ENCODE measurements at places on chromosomes 3 and 15.

DNA sequence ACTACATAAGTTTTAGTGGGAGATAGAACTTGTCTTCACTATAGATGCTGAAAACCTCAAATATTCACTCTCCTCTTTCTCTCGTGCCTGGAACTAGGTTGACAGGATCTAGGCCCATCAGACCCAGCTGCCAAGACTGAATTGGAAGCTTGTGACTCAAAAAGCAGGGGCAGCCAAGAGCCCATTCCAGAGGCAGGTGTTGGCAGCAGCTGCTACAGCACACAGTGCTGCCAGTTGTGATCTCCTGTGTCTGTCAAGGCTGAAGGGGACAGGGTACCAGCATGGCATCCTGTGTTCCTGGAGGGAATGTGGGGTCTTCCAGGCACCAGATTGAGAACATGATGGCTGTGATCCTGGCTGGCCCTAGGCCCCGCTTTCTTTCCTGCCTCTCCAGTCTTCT lies 92.5 kb upstream of the MB21D2 start:
- DNase-seq, result no peak

- DNase-seq, result no peak
Measured at GRCh38 chr3:67458896-67459530, 195.4 kb downstream of the SUCLG2 start.

- DNase-seq, result no peak
Measured at GRCh38 chr3:129213238-129213637, 29.5 kb upstream of the CNBP start.

DNA sequence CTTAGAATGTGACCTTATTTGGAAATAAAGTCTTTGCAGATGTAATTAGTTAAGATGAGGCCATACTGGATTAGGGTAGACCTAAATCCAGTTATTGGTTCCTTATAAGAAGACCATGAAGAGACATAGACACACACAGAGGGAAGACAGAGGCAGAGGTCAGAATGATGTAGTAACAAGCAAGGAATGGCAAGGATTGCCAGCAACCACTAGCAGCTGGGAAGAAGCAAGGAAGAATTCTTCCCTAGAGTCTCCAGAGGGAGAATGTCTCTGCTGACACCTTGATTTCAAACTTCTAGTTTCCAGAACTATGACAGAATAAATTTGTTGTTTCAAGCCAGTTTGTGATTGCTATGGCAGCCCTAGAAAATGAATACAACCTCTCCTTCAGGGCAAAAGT lies 116.7 kb downstream of the WDR76 start:
- DNase-seq, result no peak

DNA sequence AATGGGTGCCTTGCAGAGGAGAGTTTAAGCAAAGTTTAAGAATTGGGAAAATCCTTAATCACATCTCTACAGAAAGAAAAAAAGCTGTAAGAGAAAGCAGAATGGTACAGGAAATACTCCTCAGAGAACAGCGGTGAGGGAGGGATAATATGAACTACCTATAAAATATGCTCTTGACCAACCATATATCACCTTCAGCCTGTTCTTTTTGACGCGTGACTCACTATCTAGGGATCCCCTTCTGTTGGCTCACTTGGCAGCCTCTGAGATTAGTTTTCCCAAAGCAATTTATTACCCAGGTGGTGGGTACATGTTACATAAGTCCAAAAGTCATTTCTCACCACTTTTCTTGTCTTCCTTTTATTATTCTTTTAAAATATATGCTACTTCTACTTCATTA lies 97.7 kb downstream of the CNTN6 start:
- no peak for DNase-seq

GRCh38 chr3:10357095-10357494 lies 36.2 kb upstream of the SEC13 start:
- DNase-seq, result no peak

GRCh38 chr15:99123713-99124451 lies 19.0 kb downstream of the SYNM start:
- no peak for DNase-seq

GRCh38 chr3:180409170-180409569 lies 192.8 kb upstream of the TTC14 start:
- no peak for DNase-seq

DNA sequence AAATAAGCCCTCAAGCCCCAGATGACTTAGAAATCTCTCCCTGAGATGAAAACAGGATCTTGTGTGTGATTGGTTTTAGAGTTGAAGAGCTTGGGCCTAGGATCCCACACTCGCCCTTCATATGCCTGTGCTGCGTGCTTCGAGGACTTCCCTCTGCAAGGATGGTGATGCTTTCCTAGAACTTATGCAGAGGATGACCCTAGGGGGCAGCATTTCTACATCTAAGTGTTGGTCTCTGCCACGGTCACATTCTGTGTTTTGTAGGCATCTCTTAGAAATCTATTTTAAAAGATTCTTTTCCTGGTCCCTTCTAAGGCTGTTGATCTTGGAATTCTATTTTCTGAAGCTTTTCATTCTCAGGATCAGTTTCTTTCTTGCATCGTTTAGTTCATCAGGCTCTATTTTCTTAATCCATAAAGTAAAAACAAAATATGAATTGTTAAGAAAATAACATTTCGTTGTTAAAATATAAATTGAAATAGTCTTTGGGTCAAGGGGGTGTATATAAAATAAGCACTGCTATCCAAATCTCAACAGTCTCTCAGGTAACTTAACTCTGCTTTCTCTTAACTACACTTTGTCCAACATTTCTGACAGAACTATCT lies 45.7 kb downstream of the WDR76 start:
- peak; percentile 50 for DNase-seq

DNA sequence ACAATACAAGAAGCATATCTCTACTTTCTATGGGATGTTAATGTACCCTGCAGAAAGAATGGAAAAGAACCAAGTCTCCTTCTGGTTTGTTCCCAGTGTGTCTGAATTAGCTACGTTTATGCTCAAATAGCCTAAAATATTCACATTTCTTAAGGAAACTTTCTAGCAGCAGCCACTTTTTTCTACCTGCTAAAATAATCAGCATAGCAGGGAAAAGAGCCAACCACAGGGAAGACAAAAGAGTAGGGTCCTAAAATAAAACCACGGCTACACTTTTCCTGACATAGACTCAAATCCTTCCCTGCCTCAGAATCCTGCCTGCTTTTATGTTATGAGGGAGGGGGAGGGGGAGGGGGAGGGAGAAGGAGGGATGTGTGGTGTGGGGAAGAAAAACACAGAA lies 136.7 kb downstream of the GBE1 start:
- no peak for DNase-seq

DNA sequence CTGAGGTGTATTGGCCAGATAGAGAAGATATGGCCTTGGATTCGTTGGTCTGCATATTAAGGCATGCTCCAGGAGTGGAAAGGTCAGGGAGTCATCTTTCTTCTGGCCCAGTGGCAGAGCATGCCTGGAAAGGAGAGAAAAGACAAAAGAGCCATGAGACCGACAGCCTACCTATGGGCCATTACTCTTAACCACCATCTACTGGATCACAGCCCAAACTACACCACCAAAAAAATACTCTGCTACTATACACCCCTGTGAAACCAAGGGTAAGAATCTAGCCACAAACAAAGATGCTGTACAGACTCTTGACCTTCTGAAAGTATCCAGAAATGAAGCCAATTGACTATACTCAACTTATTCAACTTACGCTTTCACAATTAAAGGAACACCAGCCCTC lies 96.1 kb upstream of the PLSCR5 start:
- DNase-seq, result no peak

DNA sequence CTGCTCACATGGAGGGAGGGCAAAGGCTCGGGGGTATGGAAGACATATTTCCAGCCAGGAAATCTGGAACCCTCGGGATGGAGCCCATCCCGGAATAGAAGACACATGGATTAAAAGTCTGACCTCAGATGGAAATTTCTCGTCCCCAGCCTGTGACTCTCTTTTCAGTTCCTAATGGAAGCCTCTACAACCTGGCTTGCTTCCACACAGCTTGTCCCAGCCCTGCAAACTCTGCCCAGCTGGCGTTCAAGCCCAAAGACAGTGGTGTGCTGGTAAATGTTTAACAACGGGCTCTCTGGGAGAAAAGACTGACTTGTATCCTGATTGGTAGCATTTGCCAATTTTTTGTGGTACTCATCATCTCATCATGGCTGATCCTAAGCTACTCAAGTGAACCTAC lies 35.6 kb upstream of the TLE3 start:
- no peak for DNase-seq

DNA sequence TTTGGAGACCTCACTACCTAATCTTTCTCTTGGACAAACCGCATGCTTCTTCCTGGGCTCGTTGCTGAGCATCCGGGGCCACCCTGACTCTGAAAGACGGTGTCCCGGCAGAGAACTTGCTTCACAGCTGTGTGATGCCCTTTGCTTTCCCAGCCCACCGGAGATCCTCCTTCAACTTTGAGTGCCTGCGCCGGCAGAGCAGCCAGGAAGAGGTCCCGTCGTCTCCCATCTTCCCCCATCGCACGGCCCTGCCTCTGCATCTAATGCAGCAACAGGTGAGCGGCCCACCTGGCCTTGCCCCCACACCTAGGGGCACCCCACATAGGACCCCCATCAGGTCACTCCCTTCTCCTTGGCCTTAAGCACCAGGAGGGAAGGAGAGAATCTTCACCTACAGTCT lies 37.7 kb downstream of the CHDH start:
- DNase-seq, result no peak

GRCh38 chr15:51390241-51390965 lies 48.9 kb downstream of the GLDN start:
- no peak for DNase-seq

- DNase-seq, result no peak
Measured at GRCh38 chr3:53260286-53260785, 4.5 kb upstream of the TKT start.

GRCh38 chr3:36698314-36698713 lies 66.0 kb downstream of the DCLK3 start:
- no peak for DNase-seq

DNA sequence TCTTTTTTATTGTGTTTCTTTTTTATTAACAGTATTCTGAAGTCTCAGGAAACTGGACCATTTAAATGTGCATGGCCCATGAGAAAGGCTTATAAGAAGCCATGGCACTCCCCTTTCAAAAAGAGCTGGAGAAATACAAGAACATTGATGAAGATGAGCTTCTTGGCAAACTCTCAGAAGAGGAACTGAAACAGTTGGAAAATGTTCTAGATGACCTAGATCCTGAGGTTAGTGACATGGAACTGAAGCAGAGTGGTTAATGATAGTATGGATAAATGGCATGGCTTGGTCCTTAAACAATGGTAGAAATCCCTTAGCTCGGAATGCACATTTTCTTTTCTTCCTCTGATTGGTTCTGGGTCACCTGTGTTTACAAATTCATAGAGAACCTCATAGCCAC lies 14.9 kb downstream of the TMOD2 start:
- no peak for DNase-seq

GRCh38 chr3:4471907-4472306 lies 4.8 kb upstream of the SUMF1 start:
- no peak for DNase-seq

GRCh38 chr3:86702381-86702958 lies 288.5 kb downstream of the VGLL3 start:
- DNase-seq, result no peak

DNA sequence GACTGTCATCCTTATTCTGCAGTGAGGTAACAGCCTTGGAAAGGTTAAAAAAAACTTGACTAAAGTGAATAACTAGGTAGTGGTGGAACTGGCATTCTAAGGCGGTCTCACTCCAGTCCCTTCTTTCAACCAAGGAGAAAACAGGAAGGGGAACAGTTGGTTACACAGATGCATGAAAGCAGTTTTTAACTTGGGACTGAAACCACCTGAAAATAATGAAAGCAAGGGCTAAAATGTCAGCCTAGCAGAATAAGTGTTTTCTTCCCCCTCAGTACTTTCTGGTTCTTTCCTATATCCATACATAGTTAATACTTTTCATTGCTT lies 748 bp upstream of the AVEN start:
- no peak for DNase-seq

DNA sequence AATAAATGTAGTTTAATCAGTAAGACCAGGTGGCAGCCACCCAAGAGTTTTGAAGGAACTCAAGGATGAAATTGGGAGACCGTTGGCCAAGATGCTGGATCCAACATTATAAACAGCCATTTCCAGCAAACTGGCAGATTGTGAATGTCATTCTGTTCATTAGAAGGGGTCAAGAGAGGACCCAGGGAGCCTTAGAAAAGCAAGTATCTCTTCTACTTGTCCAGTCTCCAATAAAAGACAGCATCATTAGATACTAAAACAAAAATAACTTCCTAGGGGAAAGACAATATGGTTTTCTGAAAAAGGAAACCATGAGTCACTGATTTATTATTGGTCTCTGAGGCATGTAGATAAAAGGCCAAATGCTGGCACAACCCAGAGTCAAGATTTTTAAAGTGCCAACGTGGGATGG lies 67.9 kb downstream of the GADL1 start:
- no peak for DNase-seq

DNA sequence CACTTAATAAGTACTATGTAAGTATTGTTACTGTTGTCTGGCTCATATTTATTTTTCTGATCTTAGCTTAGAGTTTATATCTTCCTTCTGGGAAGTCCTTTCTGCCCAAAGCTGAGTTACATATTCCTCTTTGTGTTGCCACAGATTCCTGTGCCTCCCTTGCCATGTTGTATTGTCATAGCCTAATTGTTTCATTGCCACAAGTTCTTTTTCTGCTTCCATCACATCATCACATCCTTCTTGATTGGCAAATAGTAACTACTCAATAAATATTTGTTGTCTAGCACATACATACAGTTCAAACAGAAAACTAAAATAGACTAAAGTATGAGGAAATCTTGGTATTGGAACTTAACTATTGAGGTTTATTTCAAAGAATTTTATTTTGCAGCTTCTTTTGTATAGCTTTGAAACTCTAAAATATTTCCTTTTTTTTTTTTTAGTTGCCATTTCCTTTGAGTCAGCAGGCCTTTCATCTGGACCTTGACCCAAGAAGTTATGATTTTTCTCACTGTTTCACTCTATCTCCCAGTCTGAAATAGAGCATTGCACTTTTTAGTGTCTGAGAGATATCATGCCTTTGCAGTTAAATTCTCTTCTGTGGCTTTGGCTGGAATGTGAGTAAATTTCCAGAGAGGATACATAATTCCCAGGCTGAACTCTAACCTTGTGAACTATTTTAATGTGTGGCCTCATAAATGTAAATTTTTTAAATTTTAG lies 98.2 kb downstream of the ZNF609 start:
- DNase-seq, result no peak

DNA sequence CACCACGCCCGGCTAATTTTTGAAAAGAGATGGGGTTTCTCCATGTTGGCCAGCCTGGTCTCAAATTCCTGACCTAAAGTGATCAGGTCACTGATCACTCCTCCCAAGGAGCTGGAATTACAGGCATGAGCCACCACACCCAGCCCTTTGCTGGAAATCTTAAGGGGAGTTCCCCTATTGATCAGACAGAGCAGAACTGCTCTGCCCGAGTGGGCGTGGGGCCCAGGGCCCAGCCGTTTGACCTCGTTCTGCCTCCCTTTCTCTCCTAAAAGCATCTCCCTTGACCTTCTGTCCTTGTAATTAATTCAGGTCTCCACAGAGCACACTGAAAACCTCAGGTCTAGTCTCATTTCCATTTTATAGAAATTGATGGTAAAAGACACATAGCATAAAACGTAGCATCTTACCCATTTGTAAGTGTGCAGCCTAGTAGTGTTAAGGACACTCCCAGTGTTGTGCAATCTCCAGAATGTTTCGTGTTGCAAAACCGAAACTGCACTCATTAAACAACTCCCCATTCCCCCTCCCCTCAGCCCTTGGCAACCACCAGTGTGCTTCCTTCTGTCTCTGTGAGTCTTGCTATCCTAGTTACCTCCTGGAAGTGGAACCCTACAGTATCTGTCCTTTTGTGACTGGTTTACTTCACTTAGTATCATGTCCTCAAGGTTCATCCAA lies 89.3 kb downstream of the SLCO3A1 start:
- DNase-seq, result no peak

Data from neural crest cell (in vitro differentiated cells).